Frontal cortex (tissue), 4 donors: ENCODE measurements at places on chromosomes 13 and 19.
A peak's percentile ranks its signal among the peaks of the same experiment; 100 is the strongest.

- no peak for DNase-seq
Measured at GRCh38 chr13:32938907-32939306, 77.3 kb upstream of the KL start.

- DNase-seq = no peak
Measured at GRCh38 chr19:48968179-48968661, 3.1 kb downstream of the FTL start.

GRCh38 chr19:6674868-6675305 lies 4.9 kb upstream of the TNFSF14 start:
- DNase-seq = peak; percentile 50

DNA sequence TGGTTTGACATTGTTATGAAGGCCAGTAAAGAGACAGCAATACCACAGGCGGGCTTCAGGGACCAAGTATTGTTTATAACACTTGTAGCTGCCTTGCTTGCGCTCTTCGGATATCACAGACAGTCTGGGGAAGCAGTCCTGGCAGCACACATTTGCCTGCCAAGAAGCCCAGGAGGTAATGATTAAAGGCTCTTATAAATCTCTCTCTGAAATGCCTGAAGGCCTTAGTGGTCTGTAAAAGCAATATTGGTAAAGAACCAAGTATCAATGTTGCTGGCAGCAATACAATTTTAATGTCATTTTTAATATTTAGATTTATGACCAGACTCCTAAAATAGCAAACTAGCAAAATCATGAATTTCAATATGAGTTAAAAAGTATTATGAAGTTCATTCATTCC lies 1312.4 kb downstream of the PCDH9 start:
- DNase-seq = no peak

- DNase-seq = no peak
Measured at GRCh38 chr19:8641908-8642547, 11.6 kb downstream of the NFILZ start.

DNA sequence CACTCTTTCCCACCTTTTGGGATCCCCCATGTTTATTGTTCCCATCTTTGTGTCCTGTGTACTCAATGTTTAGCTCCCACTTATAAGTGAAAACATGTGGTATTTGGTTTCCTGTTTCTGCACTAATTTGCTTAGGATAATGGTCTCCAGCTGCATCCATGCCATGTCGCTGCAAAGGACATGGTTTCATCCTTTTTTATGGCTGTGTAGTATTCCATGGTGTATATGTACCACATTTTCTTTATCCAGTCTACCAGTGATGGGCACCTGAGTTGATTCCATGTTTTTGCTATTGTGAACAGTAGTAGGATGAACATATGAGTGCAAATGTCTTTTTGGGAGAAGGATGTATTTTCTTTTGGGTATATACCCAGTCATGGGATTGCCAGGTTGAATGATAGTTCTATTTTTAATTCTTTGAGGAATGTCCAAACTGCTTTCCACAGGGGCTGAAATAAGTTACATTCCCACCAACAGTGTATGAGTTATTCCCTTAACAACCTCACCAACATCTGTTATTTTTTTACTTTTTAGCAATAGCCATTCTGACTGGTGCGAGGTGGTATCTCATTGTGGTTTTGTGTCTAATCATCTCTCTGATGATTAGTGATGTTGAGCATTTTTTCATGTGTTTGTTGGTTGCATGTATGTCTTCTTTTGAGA lies 55.7 kb upstream of the MEDAG start:
- no peak for DNase-seq

GRCh38 chr19:51055866-51056265 lies 9.0 kb downstream of the KLK13 start:
- DNase-seq = no peak

GRCh38 chr13:99277629-99278028 lies 19.4 kb upstream of the GPR18 start:
- DNase-seq = no peak
